Left cardiac atrium (tissue), 4 donors: ENCODE measurements at places on chromosomes 12 and 14. TPM values are rescaled to one million over a fixed set of nuclear protein-coding genes. Genes with fewer than 3 reads are reported as not detected.

DNA sequence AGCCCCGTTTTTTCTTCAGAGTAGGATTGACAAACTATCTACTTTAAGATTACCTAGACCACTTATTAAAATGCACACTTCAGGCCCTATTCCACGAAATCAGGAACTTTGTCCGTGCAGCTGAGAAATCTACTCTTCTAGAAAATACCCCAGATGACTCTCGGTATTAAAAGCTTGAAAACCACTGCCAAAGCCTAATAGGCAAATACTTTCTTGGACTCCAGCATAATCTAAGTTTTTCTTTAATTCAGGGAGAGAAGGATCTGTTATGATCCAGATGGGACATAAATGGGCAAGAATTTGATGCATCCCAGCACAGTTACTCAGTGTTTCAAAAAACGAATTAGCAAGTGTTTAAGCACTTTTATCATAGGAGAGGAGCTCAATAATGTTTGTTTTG lies 94.5 kb downstream of the TMX1 start:
- no peak for DNase-seq

DNA sequence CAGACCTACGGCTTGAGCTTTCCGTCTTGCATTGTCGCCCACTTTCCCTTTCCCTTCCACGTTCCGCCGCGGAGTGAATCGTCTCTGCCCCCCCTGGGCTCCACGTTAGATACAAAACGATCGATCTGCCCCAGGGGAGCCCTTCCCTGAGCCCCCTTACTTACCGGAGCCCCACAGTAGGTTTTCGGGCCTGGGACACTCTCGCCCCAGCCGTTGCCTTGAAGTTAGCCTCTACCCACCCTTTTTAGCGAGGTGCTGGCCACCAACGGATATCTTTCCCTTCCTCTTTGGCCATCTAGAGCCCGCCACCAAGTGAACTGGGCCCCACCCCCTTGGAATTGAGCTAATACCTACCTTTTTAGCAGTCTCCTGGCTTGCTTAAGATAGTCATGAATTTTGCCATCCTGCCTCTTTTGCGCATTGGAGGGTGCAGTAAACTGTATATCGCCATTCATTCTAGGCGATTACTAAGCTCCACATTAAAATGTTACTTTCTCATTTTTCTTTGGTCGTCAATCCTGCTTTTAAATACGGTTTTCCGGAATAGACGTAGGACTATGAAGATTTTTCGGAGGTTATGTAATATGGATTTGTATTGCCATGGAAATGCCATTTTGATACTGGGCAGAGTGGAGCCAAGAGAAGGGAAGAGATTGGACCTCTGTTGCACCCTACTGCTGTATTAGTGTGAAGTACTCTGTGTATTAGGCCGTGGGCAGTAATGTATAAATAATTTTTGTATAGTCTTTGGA lies 764 bp downstream of the RBM25 start:
- no peak for DNase-seq

The KRT76 gene
- not detected for total RNA-seq

The AHNAK2 gene
- total RNA-seq: 7.1 TPM

DNA sequence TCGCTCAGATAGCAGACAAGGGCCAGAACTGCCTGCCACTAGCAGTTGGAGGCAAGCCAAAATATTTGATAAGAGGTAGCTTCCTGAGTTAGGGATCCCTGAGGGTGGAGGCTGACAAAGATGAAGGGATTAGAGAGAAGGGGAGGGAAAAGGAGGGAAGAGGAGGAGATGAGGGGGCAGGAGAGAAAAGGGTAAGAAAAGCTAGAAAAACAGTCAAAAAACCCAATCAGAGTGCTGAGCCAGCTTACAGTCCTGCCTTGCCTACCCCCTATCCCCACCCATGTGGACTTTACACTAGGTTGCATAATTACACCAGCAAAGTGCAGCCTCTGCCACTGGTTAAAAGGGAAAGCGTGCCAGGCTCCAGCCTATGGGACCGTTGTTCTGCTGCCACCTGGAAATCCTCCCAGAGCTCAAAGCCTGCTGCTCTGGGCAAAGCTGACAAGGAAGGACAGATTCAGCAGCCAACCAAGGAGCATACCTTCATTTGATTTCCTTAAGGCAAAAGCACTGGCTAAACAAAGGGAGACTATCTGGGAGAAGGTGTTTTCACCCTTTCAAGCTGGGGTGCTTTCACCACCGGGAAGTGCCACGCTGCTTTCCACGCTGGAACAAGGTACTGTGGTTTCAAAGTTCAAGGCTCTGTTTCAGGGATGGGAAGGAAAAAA lies 3.8 kb upstream of the NUMB start:
- DNase-seq: peak; percentile 53

DNA sequence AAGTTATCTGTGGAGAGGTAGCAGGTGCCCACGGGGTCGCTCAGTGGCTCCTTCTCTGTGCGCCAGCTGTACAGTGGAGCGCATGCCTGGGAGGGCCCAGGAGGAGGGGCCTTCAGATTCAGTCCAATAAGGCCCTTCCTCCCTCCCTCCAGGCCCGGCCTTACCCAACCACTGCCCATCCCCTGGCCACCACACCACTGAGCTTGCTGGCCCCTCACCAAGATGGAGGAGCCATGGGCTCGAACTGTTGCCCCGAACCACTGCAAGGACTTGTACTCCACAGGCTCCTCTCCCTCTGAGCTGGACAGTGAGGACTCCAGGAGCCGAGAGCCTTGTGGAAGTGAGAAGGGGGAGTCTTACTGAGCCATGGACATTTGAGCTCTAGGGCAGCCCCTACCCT lies 9.8 kb downstream of the ITGA5 start:
- no peak for DNase-seq

GRCh38 chr12:104641862-104642261 lies 185.1 kb downstream of the CHST11 start:
- no peak for DNase-seq

DNA sequence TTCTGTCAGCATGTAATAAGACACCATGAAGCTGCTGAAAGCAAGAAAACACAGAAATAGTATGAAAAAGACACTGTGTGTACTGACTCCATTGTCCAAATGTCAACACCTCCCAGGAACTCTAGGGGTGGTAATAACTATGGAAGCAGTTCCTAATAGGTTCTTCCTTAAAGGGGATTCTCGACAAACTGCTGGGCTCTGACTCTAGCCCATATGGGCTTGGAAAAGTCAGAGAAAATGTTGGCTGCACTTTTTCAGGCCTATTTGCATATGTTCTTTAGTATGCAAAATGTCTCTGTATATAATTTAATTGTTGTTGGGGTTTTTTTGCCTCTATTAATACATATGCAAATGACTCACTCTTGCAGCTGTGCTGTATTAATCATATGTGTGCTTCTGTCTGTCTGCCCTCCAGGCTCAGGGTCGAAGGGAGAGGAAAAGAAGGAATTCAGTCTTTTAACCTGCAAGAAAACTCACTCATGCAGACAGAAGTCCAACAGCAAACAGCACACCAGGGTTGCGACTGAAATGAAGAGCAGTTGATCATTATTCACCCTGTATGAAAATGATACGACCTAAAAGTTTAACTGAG lies 317.6 kb downstream of the SOX5 start:
- DNase-seq: no peak

The PROX2 gene
- not detected for total RNA-seq

The SLC39A5 gene
- total RNA-seq: not detected

The FGD6 gene
- 16.2 TPM for total RNA-seq

GRCh38 chr14:95311752-95312151 lies 8.0 kb downstream of the CLMN start:
- no peak for DNase-seq

DNA sequence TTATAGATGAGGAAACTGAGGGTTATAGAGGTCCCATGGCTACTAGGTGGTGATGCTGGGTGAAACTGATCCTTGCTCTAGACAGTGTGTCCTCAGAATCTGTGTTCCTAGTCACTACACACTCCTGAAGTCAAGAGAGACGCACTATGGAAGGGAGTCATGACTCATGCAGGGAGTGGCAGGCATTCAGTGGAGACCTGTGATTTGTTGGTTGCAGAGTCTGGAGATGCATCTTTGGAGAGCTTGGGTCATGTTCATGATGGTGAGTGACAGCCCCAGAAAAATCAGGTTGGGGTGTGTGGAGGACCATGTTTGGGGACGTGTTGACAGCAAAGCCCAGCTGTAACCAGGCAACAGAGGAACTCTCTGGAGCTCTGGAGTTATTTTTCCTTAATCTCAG lies 38.0 kb upstream of the FBXO21 start:
- no peak for DNase-seq

- no peak for DNase-seq
Measured at GRCh38 chr12:79773896-79774295, 83.1 kb upstream of the PAWR start.

The HECTD4 gene
- total RNA-seq: 24.4 TPM

DNA sequence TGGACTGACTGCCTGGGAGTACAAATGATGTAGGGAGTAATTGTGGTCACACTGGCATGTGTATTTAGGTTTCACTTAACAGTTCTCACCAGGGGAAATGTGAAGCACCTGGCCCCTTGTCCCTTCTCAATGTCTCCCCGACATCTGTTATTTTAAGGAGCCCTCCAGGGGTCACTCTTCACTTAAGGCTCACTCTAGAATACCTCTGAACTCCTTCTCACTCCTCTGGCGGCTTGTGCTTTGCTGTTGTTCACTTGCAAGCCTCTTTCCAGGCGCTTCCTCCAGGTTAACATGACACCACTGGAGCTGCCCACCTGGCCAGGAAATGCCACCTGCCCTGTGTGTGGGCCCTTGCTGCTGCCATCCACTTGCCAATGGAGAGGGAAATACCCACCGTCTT lies 56.5 kb upstream of the GZMB start:
- DNase-seq: no peak

DNA sequence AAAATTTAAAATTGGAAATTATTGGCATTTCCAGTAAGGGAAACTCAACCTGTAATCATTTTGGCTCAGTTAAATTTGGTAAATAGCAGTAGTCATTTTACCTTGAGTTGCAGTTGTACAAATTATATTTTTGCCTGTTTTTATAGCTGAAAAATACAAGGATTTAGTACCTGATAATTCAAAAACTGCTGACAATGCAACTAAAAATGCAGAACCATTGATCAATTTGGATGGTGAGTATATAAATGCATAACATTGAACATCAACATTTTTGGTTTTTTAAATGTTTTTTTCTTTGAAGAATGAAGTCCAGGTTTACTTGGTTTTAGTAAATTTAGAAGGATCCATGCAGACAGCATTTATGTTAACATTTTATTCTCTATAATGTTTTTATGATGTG lies 9.0 kb downstream of the RTRAF start:
- DNase-seq: no peak

- no peak for DNase-seq
Measured at GRCh38 chr12:6787309-6787708, 2.0 kb upstream of the CD4 start.

DNA sequence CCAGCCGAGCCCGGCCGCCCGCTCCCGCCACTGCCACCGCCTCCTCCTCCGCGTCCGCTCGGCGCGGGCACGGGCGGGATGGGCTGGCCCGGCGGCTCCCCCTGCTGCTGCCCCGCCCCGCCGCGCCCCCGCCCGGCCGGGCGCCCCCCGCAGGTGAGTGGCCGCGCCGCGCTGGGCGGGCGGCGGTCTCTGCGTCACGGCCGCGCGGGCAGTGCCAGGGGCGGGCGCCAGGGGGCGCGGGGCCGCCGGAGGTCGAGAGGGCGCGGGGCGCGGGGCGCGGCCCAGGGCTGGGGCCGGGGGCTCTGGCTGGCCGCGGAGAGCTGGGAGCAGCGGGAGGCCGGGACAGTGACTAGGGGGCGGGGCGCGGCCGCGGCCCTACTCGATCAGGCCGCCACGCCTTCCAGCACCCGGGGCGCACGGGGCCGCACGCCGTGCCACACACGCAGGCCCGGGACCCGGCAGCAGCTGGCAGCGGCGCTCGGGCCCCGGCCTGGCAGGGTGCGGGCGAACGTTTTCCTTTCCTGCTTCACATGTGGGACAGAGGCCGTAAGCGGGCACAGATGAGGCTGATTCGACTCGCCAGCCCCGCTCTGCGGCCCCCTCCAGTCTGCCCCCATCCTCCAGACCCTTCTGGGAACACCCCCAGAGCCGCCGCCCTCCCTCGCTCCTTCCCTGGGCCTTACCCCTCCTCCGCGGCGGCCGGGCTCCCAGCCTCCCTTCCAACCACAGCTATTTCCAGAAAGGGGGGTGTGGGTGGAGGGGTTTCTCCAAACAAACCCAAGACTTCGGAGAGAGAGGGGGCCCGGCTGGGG lies 2.4 kb upstream of the TNS2 start:
- peak; percentile 86 for DNase-seq

- no peak for DNase-seq
Measured at GRCh38 chr12:95201056-95201670, 16.1 kb downstream of the FGD6 start.
